Esophagus squamous epithelium (tissue), 5 donors: ENCODE measurements at places on chromosomes 3 and 15. TPM values are rescaled to one million over a fixed set of nuclear protein-coding genes. Genes with fewer than 3 reads are reported as not detected.

GRCh38 chr15:47384776-47385175, 332.5 kb upstream of the SEMA6D start:
- no peak for DNase-seq
- no peaks in the 10 kb centered on the region for H3K27me3 ChIP-seq
- H3K36me3 ChIP-seq, result no peaks in the 10 kb centered on the region
- H3K27ac ChIP-seq, result no peak overlapping the region
- peaks cover 11% of the 10 kb centered on the region for H3K4me1 ChIP-seq
- H3K4me3 ChIP-seq, result no peak overlapping the region

DNA sequence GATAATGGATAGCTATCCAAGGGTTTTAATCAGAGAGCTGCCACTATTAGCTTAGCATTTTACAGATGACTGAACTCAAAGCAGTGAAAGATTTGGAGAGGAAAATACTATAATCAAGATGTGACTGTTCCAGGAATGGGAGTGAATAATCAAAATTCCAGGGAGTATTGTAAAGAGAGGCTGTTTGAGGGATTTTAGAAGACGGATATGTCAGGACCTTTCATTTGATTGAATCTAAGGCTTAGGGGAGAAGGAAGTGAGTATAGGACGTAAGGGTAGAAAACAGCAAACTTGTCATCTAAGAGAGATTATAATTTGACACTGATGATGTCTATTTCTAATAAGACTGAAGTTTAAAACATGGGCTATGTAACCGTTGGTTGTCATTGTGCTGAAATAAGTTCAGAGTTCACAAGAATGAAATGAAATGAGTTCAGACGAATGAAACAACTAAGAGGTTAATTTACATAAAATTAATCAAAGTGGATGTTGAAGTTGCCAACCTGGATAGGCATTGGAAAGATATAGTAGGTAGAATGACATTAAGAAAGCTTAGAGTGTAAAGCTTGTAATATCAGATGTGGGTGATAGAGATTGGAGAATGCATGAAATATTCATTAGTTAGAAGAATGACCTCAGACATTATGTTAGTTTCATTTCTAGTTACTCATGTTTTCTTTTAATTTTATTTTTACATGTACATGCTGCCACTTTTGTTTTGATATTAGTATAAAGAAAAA, 842.8 kb downstream of the SI start:
- no peaks in the 10 kb centered on the region for H3K4me1 ChIP-seq
- no peak overlapping the region for H3K4me3 ChIP-seq
- DNase-seq, result no peak
- no peak overlapping the region for H3K27ac ChIP-seq
- H3K27me3 ChIP-seq, result no peaks in the 10 kb centered on the region
- no peaks in the 10 kb centered on the region for H3K36me3 ChIP-seq

GRCh38 chr3:23676093-23676492, 129.7 kb upstream of the UBE2E1 start:
- H3K27ac ChIP-seq, result no peak overlapping the region
- H3K4me1 ChIP-seq, result peaks cover 32% of the 10 kb centered on the region
- no peaks in the 10 kb centered on the region for H3K36me3 ChIP-seq
- no peak for DNase-seq
- no peaks in the 10 kb centered on the region for H3K27me3 ChIP-seq

DNA sequence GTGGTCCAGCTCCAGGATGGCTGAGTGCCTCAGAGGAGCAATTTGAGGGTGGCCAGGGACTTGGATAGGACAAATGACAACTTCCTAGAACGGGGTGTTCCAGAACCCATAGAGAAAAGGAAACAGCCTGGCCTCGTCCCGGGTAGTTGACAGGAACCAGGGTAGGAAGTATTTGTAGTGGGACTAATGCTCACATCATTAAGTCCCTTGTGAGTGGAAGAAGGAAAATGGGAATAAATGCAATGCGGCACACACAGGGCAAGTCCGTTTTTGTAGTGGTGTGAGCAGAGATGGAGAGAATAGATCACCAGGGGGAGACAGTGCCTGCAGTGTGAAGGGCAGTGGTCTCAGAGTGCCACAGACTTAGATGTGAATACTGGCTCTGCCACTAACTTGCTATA, 19.6 kb downstream of the TIMP4 start:
- peaks cover 4% of the 10 kb centered on the region for H3K4me1 ChIP-seq
- no peaks in the 10 kb centered on the region for H3K36me3 ChIP-seq
- DNase-seq, result no peak
- H3K27me3 ChIP-seq, result no peaks in the 10 kb centered on the region
- no peak overlapping the region for H3K4me3 ChIP-seq

DNA sequence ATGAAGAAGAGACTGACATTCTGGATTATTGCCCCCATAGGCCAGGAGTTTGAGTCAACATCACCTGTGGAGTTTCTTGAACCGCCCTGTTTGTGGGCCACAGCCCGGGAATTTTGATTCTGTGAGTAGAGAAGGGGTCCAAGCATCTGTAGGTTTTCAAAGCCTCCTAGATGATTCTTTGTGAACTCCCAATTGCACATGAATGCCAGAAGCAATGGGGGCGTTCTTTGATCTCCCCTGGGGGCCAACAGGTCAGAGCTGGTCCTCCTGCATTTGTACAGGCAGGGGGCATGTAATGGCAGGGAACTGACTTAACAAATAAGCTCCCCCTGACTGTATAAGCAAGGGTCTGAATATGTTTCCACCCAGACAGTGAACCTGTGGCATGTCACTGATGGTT, 260.3 kb downstream of the SLCO3A1 start:
- DNase-seq, result no peak
- H3K36me3 ChIP-seq, result peaks cover 33% of the 10 kb centered on the region
- no peak overlapping the region for H3K27ac ChIP-seq
- H3K4me3 ChIP-seq, result no peak overlapping the region
- no peaks in the 10 kb centered on the region for H3K4me1 ChIP-seq

- H3K36me3 ChIP-seq, result no peaks in the 10 kb centered on the region
- no peaks in the 10 kb centered on the region for H3K4me1 ChIP-seq
- no peaks in the 10 kb centered on the region for H3K27me3 ChIP-seq
- H3K4me3 ChIP-seq, result no peak overlapping the region
- no peak overlapping the region for H3K27ac ChIP-seq
- DNase-seq, result no peak
Measured at GRCh38 chr3:160130950-160131349, 94.3 kb upstream of the C3orf80 start.

GRCh38 chr3:23292432-23292831, 89.3 kb downstream of the UBE2E2 start:
- H3K4me3 ChIP-seq, result no peak overlapping the region
- H3K4me1 ChIP-seq, result no peaks in the 10 kb centered on the region
- no peaks in the 10 kb centered on the region for H3K27me3 ChIP-seq
- no peaks in the 10 kb centered on the region for H3K36me3 ChIP-seq
- H3K27ac ChIP-seq, result no peak overlapping the region

DNA sequence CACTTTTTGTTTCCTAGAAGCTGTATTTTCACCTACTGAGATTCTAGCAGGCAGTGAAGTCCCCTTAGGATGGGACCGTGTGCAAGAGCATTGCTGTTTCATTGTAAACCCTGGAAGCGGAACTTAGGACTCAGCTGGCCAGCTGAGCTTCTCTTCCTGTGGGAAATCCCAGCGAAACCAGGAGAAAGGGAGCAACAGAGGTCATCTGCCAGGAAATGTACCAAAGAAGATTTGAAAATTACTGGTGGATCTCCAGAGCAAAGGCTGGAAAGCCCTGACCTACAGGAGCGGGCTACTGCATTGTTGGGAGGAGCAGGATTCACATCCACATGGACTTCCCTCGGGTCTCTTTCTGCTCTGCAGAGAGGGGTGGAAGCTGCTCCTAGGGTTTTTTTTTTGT, 7.6 kb upstream of the ADPRH start:
- no peaks in the 10 kb centered on the region for H3K4me1 ChIP-seq
- no peak overlapping the region for H3K27ac ChIP-seq
- no peak for DNase-seq
- no peak overlapping the region for H3K4me3 ChIP-seq
- no peaks in the 10 kb centered on the region for H3K27me3 ChIP-seq

- peak overlapping the region; percentile 7 for H3K27ac ChIP-seq
- no peaks in the 10 kb centered on the region for H3K36me3 ChIP-seq
Measured at GRCh38 chr3:194058189-194058571, 77.8 kb upstream of the HES1 start.

GRCh38 chr3:170132335-170132734, 49.2 kb downstream of the PHC3 start:
- no peak overlapping the region for H3K4me3 ChIP-seq
- peaks cover 19% of the 10 kb centered on the region for H3K36me3 ChIP-seq
- H3K27me3 ChIP-seq, result no peaks in the 10 kb centered on the region
- no peak for DNase-seq

DNA sequence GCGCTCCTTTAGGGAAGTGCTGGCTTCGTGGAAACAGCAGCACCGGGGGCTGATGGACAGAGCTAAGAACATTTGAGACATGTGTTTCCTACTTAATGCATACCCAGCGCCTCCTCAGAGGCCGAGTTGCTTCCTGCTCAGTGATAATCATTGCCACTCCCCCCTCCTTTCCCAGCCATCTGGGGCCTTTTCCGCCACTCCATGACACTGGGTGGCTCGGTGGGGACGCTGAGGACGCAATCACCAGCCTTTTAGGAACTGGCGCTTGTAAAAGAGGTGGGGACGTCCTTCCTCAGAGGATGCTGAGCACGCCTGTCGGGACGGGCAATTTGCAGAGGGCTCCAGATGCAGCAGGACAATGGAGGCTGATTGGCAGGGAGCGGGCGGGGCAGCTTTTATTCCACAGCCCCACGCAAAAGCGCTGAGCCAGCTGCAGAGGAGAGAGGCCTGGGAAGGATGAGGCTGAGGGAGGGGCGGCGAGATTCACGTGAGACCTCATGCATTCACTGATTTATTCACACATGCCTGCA, 22.2 kb upstream of the IQSEC1 start:
- no peak overlapping the region for H3K27ac ChIP-seq
- no peaks in the 10 kb centered on the region for H3K36me3 ChIP-seq
- DNase-seq, result no peak
- no peak overlapping the region for H3K4me3 ChIP-seq
- no peaks in the 10 kb centered on the region for H3K27me3 ChIP-seq
- H3K4me1 ChIP-seq, result peaks cover 9% of the 10 kb centered on the region

GRCh38 chr3:158103081-158103886, 2.9 kb downstream of the SHOX2 start:
- H3K27me3 ChIP-seq, result peaks cover 27% of the 10 kb centered on the region
- H3K4me3 ChIP-seq, result no peak overlapping the region
- DNase-seq, result no peak
- H3K27ac ChIP-seq, result no peak overlapping the region
- no peaks in the 10 kb centered on the region for H3K36me3 ChIP-seq

- peaks cover 84% of the 10 kb centered on the region for H3K27me3 ChIP-seq
- no peak overlapping the region for H3K4me3 ChIP-seq
- DNase-seq, result no peak
- no peaks in the 10 kb centered on the region for H3K36me3 ChIP-seq
Measured at GRCh38 chr15:77839970-77840905, 207.5 kb upstream of the LINGO1 start.

DNA sequence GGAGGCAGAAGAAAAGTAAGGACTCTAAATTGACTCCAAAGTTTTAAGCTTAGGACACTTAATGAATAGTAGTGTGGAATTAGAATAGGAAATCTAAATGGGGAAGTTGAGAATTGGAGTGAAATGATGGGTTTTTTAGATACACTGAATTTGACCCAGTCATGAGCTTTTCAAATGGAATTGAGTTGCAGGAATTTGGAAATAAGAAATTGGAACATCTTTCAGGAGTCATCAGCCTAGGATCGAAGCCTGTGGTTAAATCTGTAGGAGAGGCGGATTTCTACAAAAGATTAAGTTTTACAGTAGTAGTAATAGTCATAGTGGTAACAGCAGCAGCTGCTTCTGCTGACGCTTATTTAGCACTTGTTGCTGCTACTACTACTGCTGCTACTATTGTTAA, 129.0 kb upstream of the LRRFIP2 start:
- H3K4me3 ChIP-seq, result no peak overlapping the region
- no peaks in the 10 kb centered on the region for H3K27me3 ChIP-seq
- DNase-seq, result no peak
- H3K4me1 ChIP-seq, result no peaks in the 10 kb centered on the region
- H3K36me3 ChIP-seq, result peaks cover 67% of the 10 kb centered on the region

GRCh38 chr3:127547761-127548605, 42.5 kb downstream of the TPRA1 start:
- H3K4me3 ChIP-seq, result peak overlapping the region; percentile 58
- peaks cover 12% of the 10 kb centered on the region for H3K4me1 ChIP-seq
- no peak for DNase-seq
- H3K36me3 ChIP-seq, result no peaks in the 10 kb centered on the region
- no peaks in the 10 kb centered on the region for H3K27me3 ChIP-seq

DNA sequence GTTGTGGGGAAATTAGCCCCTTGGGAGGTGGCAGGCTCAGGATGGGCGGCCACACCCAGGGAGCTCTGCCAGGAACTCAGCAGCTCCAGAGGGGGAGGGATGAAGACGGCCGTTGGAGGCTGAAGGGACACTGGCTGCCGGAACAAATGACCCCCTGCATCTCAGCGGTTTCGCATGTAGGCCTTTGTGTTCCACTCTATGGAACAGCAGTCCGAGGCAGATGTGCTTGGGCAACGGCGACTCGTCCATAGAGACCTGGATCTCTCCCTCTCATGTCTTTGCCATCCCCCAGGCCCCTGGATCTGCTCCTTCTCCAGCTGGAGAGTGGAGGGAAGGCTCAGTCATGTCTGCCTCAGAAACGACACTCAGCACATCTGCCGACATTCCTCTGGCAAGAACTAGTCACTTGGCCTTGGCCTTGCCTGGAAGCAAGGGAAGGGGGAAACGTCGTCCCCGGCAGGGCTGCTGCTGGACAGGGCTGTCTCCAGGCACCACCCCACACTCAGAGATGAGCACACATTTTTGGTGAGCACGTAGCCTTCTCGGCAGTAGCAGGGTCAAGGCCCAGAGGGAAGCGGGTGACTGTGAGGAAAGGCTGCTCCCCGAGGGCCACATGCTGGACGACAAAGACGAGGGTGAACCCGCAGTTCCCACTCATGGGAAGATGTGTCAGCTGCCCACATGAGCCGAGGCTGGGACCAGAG, 83.8 kb downstream of the ASB7 start:
- no peaks in the 10 kb centered on the region for H3K27me3 ChIP-seq
- H3K36me3 ChIP-seq, result no peaks in the 10 kb centered on the region
- H3K4me1 ChIP-seq, result peaks cover 38% of the 10 kb centered on the region
- no peak overlapping the region for H3K4me3 ChIP-seq
- H3K27ac ChIP-seq, result peak overlapping the region; percentile 80

GRCh38 chr3:148881286-148881685, 16.2 kb downstream of the CPA3 start:
- no peaks in the 10 kb centered on the region for H3K36me3 ChIP-seq
- H3K27ac ChIP-seq, result no peak overlapping the region
- H3K27me3 ChIP-seq, result no peaks in the 10 kb centered on the region
- no peak for DNase-seq
- H3K4me3 ChIP-seq, result no peak overlapping the region

DNA sequence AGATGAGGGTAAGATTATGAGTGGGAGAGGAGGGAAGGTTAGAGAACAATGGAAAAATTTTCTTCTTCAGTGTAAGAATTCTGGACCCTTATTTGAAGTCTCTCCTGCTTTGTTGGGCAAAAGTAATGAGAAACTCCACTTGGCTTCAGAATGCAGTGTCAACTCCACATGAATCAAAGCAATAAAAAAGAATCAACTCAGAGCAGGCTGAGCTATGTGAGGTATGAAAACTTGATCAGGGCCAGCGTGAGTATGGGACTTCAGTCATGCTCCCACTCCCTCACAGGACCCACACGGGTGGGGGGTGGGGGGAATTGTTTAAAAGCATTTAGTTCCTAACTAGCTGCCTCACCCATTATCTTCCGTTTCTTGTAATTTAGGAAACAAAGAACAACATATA, 502.2 kb downstream of the PDCD6IP start:
- no peaks in the 10 kb centered on the region for H3K4me1 ChIP-seq
- H3K27me3 ChIP-seq, result no peaks in the 10 kb centered on the region
- no peak overlapping the region for H3K27ac ChIP-seq
- no peak overlapping the region for H3K4me3 ChIP-seq
- H3K36me3 ChIP-seq, result no peaks in the 10 kb centered on the region

The TM6SF1 gene
- 1.5 TPM for total RNA-seq

The CASR gene
- not detected for total RNA-seq

The LSAMP gene
- 0.48 TPM for total RNA-seq

The BCHE gene
- total RNA-seq, result 0.27 TPM

The PLA2G4E gene
- 89.5 TPM for total RNA-seq

The TXNRD3 gene
- 10.5 TPM for total RNA-seq

The EAF2 gene
- 4.2 TPM for total RNA-seq
